ENCODE measurements at places on chromosomes 7 and 10. TPM values are rescaled to one million over a fixed set of nuclear protein-coding genes. Genes with fewer than 3 reads are reported as not detected.

DNA sequence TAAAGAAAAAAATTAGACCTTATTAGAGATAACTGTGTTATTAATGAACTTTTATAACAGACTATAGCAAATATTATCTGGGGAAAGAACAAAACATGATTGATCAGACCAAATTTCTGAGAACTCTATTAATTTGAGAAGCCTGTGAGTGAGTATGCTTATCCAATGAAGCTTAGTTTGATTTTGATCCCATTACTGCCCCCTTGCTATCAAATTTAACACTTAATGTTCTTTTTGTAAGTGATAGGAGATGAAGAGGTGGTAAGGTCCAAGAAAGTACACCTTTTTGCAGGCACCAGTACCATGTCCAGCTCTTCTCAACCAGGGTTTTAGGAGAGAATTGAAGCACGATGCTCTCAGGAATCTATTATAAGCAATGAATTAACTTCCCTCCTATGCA lies 49.9 kb downstream of the ZNF365 start:
- no peak for DNase-seq

GRCh38 chr10:24650669-24651391 lies 72.9 kb downstream of the ARHGAP21 start:
- DNase-seq, result no peak

- no peak for DNase-seq
Measured at GRCh38 chr7:24965831-24966708, 13.9 kb downstream of the OSBPL3 start.

DNA sequence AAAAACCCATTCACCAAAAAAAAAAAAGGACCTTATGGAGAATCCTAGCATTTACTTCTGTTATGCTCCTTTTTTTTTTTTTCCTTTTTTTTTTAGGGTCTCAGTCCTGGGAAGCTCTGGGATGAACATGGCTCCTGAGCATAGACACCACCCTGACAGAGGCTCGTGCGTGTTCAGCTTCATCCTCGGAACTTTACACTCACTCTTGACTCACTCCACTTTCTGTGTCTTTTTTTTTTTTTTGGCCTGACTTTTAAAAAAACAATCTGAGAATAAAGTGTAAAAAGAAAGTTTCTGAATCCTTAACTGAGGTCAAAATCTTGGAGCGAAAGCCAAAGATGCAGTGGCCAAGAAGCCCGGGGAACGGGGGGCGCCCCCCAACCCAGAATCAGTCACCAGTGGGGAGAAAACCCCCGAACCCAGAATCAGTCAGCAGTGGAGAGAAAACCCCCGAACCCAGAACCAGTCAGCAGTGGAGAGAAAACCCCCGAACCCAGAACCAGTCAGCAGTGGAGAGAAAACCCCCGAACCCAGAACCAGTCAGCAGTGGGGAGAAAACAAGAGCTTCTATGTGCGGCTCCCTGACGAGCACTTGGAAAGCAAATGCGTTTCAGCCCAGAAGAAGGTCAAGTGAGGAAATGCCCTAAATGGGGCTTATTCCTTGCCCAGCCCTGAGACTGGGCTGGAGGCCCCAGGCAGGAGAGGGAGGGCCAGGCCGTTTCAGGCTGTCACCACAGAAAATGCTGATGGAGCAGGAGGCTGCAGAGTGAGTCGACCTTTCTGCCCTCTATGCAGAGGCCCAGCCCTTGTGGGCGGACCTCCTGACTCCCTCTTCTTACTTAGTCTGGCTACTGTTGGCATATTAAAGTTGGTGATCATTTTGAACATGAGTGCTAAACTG lies 19.0 kb upstream of the PFKP start:
- no peak for DNase-seq

GRCh38 chr7:78760620-78761355 lies 692.7 kb downstream of the MAGI2 start:
- no peak for DNase-seq

DNA sequence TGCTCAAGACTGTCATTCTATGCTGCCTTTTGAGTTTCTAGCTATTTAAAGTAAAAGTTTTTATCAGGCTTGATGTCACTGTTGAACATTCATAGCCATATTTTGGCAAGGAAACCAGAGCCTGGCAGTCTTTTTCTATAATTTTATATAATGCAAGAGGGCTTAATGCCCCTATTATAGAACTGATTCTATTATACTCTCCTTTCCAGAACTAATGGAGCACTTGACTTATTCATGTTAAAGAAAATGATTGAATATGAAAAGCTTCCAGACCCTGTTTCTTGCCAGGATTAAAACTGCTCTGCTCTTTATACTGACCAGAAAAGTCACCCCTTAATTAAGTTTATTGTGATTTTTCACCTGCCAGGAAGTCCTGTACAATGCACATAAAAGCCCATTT lies 337.6 kb upstream of the CHRM2 start:
- no peak for DNase-seq

ADAMTS14 gene
- 29.1 TPM for polyA plus RNA-seq

ATG9B gene
- polyA plus RNA-seq, result 2.0 TPM

SLC18A2 gene
- polyA plus RNA-seq, result 0.45 TPM

SLC29A3 gene
- 4.1 TPM for polyA plus RNA-seq

All from muscle of back (tissue), 13 donors.